AG08396 (cell line): ENCODE measurements at places on chromosomes 11 and 22.

GRCh38 chr11:111454561-111455192 is 57.5 kb downstream of the BTG4 start:
- DNase-seq, result peak; percentile 80

DNA sequence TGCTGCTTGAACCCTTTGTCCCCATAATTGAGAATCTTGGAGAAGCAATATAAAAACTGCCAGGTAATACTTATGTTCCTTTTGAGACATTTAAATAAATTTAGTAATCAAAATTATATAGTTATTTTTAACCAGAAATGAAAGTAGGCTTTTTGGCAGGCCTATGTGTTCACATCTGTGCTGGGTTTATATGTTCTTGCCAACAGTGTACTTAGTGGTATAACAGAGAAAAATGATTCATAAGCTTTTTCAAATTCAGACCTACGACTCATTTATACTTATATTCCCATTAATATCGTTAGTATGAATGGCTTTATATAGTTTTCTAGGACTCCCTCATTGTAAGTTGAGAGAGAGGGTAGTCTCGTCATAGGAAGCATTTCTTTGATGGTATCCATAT is 79.0 kb downstream of the DDX10 start:
- no peak for DNase-seq

- DNase-seq, result no peak
Measured at GRCh38 chr11:82994604-82995230, 77.0 kb downstream of the RAB30 start.

GRCh38 chr11:118918128-118918685 is 7.5 kb downstream of the BCL9L start:
- DNase-seq, result peak; percentile 64

DNA sequence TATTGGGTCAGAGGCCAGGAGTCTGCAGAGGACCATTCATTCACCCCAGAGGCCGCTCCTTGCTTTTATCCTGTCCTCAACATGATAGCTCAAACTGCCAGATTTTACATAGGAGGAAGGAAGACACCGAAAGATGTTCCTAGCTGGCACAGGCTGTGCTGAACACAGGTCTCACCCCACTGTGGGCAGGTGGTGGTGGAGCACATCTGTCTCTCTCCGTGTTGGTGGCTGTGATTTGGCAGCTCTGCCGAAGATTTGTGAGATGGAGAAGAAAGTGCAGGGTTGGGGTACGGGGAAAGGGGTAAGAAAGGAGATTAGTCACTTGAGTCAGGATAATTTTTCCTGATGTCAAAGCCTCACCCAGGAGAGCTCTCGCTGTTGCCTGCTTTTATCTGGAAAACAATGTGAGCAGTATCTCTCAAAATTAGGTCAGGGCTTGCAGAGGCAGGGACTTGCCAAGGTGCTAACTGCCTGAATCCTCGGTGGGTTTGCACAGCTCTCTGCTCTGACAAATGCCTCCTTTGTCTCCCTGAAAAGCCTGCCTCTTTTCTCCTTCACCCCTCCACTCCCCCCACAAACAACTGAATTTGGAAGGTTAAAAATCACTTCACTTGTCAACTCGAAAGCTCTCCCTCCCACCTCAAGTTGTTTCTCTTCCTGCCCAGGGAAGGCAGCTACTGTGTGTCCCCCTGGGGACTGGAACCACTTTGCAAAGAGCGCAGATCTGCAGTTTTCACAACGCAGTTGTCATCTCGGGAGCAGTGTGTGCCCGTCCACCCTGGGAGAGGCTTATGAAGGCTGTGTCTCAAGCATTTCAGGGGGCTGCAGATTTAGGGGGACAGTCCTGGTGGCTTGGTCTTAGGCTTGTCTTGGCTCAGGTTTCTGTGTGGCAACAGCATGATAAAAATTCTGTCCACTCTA is 299.7 kb downstream of the ST3GAL4 start:
- DNase-seq, result no peak

DNA sequence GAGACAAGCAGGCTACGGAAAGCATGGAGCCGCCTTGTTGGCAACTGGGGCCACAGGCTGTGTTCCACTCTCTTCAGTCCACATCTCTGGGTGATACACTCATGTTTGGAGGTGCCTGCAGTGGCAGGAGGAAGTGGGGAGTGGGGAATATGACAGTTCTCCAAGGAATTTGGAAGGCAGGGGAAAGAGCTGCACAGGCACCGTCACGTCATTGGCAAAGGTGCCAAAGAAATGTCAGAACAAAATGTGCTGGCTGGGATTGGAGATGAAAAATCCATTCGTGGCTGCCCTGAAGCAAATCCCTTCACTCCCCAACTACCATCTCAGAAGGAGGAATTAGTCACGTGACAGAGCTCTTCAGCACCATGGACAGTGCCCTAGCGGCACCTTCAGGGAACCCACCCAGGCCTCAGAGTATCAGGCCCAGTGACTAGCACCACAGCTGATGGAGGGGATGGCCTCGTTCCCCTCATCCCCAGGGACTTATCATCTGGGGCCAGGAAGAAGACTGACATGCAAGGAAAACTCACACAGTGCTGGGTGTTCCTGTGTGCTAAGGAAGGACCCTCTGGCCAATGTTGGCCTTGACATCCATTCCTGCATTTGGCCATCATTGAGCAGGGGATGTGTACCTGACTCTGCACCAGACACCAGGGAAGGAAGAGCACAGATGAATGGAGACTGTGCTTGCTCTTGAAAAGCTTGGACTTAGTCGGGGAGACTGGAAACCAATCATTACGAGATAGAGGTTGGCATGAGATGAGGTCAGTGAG is 48.5 kb upstream of the PRDM11 start:
- DNase-seq, result peak; percentile 49

- peak; percentile 24 for DNase-seq
Measured at GRCh38 chr11:32297611-32298011, 137.7 kb downstream of the WT1 start.

GRCh38 chr22:38631724-38632123 is 24.5 kb downstream of the FAM227A start:
- DNase-seq, result no peak

- no peak for DNase-seq
Measured at GRCh38 chr22:19147195-19147780, 2.8 kb downstream of the GSC2 start.

GRCh38 chr11:64990222-64990923 is 6.4 kb downstream of the BATF2 start:
- no peak for DNase-seq

- DNase-seq, result no peak
Measured at GRCh38 chr11:9692691-9693090, 28.8 kb downstream of the SWAP70 start.

DNA sequence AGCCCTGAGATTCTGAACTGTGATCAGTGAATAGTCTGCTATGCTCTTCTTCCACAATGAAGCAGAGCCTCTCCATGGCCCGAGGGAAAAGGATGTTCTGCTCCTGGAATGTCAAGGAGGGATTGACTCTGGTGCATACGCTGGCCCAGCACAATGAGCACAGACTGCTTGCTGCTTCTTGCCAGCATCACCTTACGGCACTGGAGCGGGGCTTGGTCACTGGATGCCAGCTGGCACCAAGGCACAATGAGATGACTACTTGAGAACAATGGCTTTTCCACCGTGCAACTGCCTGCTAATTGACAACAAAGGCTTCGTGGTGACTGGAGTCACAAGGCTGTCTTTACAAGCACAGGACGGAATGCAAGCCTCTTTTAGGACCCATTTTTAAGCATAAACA is 139.2 kb downstream of the DSCAML1 start:
- no peak for DNase-seq

- DNase-seq, result no peak
Measured at GRCh38 chr11:47376107-47376524, 2.2 kb downstream of the SPI1 start.

DNA sequence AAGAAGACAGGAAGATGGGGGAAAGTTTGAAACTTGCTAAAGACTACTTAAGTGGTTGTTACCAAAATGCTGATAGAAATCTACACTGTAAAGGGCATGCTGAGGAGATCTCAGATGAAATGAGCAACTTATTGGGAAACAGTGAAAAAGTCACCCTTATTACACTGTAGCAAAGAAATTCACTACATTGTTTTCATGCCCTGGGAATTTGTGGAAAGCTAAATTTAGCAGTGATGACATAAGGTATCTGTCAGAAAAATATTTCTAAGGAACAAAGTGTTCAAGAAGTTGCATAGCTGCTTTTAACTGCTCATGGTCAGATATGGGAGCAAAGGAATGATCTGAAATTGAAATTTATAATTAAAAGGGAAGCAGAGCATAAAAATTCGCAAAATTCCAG is 702.4 kb upstream of the LRRC4C start:
- no peak for DNase-seq

- DNase-seq, result no peak
Measured at GRCh38 chr11:3796002-3796311, 1.4 kb downstream of the NUP98 start.

- DNase-seq, result no peak
Measured at GRCh38 chr11:16678466-16679116, 59.9 kb upstream of the C11orf58 start.

DNA sequence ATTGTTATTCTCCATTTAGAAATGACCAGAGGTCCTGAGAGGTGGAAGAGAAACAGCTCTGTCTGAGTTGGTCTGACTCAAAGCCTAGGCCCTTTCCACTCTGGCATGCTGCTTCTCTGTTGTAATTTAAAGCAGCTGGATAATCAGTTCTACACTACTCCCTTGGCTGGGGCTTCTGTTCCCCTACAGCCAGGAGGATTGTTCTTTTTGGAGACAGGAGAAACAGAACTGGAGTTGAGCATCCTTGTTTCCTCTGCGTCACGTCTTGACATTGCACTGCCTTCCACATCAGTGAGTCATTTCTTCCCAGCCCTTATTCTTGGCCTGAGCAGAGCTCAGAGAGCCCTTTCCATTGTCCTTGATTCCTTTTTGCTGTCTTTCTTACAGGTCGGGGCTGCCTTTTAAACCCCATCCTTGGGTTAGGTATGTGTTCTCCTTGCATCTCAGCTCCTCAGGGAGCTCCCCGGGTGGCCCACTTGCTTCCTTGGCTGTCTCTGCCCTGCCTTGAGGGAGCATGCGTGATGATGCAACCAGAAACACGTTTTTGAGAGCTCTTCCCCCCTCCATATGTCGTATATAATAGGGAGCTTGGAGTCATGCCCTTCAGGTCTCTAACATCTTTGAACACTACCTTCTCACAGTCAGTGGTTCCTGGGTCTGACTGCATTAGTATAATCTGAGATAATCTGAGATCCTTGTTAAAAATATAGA is 35.7 kb downstream of the CYB5R2 start:
- peak; percentile 75 for DNase-seq

GRCh38 chr22:23210428-23211170 is 30.3 kb downstream of the BCR start:
- no peak for DNase-seq

- no peak for DNase-seq
Measured at GRCh38 chr11:64608636-64609035, 17.6 kb downstream of the SLC22A12 start.

GRCh38 chr22:32743046-32743445 is 58.5 kb upstream of the TIMP3 start:
- DNase-seq, result no peak

DNA sequence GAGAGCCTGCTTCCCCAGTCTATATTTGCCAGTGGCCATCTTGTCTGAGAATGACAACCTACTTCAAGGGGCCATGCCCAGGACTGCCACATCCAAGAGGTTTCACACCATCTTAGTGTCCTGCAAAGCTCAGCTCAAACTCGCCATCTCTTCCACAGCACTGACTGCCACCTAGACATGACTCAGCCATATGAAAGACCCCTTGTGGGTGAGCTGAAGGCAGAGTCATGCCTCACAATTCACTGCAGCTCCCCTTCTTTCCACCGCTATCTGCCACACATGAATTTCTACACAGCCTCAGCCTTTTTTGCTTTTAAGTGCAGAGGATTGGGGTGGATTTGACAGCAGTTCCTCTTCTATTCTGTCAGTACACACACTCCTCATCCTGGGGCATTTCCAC is 127.5 kb downstream of the GALNT18 start:
- no peak for DNase-seq

- no peak for DNase-seq
Measured at GRCh38 chr22:26671317-26672059, 14.1 kb downstream of the MIAT start.

GRCh38 chr11:101445761-101446160 is 138.0 kb downstream of the TRPC6 start:
- no peak for DNase-seq

DNA sequence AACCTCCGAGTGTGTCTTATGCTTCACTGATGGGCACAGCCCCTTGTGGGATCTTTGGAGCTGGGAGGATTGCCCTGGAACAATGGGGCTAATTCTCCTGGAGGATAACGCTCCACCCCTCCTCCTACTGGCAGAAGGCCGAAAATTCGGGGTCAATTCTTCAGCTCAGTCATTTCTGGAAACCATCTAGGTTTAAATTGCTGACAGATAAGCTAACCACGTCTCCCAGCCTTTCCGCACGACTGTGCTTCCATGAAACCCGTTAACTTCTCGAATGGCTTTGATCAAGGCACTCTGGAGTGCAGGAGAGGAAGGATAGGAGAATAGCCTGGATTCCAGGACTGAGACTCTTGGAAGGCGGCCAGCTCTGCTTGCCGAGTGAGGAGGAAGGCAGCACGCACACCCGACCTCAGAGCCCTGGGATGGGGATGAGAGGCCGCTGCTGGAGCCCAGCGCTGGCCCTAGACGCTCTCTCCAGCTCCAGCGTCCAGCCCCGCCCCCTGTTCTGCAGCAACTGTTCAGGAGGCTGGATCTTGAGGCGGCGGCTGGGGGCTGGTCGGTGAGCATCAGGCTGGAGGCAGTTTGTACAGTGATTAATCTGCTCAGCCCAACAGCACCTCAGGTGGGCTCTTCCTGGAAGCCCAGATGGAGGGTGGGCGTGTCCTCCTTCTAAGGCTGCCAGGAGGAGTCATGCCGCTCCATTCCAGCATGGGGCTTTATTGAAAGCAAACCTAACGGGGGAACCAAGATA is 176.7 kb upstream of the NCAM1 start:
- peak; percentile 26 for DNase-seq

DNA sequence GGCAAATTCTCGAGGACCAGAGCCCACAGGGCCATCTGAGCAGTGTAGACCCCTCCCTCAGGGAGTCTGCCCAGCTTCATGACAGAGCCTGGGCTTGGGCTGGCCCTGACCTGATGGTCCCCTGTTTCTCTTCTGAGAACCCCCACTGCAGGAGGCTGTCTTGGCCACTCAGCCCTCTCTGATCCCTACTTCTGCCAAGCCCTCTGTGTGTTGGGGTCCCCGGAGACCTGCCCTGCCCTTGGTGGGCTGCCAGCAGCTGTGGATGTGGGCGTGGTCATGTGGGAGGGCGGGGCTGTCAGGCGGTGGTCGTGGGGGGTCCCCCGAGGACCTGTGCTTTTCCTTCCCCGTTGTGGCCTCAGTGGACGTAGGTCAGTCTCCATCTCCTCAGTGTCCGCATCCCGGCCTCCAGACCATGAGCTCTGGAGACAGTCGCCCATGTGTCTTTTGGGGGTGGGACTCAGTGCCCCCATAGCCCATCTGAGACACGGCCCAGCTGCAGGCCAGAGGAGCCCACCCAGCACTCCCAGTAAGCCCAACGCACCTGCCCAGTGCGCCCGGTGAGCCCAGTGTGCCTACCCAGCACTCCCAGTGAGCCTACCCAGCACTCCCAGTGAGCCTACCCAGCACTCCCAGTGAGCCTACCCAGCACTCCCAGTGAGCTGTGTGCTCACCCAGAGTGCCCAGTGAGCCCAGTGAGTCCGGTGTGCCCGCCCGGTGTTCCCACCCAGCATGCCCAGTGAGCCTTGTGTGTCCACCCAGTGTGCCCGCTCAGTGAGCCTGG is 409.2 kb downstream of the TBC1D22A start:
- no peak for DNase-seq

- no peak for DNase-seq
Measured at GRCh38 chr11:132992838-132993631, 539.3 kb downstream of the OPCML start.

GRCh38 chr11:46858920-46859546 is 13.0 kb upstream of the CKAP5 start:
- DNase-seq, result no peak
